Erythroblast (primary cell): ENCODE measurements at places on chromosomes 5 and 9.

DNA sequence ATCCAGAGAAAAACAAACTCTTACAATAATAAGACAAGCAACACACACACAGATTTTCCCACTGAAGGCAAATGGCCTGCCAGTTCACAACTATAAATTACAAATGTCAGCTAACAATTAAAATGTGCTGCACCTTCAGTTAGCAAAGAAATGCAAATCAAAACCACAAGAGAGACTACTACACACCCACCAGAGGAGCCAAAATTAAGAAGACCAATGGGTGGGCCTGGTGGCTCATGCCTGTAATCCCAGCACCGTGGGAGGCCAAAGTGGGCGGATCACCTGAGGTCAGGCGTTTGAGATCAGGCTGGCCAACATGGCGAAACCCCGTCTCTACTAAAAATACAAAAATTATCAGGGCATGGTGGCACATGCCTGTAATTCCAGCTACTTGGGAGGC, 15.1 kb upstream of the IPPK start:
- no peak for DNase-seq

DNA sequence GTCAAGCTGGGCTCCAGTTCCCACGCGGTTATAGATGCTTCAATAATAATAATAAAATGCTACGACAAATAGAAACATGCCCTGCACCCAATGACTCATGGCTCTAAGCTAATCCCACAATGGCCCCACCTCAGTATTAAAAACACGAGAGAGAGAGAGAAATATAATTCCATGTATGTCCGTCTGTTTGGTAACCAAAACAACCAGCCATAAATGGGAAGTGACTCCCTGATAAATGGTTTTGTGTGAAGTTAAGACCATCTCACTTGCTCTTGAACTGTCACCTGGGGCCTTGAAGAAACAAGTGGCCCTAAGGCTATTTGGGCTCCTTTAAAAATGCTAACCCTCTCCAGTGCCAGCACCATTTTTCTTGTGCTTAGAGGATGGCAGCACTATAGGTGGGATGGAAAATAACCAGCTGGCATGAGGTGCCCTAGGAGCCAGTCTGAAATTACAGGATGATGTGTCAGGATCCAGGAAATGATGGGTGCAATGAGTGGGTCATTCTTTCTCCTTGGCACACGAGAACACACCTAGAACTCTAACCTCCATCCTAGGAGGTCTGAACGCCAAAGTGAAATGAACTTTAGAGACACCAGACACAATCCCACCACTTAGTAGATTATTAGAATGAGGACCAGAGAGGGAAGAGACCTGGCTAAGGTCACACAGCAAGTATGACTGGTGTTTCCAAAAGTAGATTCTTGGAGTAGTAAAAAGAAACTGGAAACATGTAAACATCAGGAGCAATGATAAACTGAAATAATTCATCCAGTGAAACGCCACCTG, 35.7 kb upstream of the ADRB2 start:
- DNase-seq, result no peak

DNA sequence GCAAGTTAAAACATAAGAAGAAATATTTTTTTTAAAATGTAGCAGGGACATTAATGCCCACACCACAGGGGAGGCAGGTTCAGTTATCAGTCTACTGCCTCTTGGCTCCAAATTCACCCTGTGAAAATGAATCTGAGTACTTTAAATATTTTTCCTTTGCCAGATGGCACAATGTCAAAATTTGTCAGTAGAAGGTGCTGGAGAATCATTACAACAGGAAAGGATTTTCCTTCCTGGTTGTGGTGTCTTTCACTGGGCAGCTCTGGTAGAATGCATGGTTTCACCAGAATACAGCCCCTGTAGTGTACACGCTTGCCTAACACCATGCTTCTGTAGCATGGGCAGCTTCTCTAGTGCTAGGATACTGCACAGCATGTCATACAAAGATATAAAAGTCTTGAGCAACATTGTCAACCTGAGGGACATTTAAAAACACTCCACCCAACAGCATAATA, 9.7 kb upstream of the SREK1 start:
- DNase-seq, result no peak

GRCh38 chr5:143147902-143148301, 255.6 kb downstream of the NR3C1 start:
- no peak for DNase-seq

- DNase-seq, result no peak
These were observed 236.8 kb downstream of the SLIT3 start for GRCh38 chr5:169064093-169064492.

DNA sequence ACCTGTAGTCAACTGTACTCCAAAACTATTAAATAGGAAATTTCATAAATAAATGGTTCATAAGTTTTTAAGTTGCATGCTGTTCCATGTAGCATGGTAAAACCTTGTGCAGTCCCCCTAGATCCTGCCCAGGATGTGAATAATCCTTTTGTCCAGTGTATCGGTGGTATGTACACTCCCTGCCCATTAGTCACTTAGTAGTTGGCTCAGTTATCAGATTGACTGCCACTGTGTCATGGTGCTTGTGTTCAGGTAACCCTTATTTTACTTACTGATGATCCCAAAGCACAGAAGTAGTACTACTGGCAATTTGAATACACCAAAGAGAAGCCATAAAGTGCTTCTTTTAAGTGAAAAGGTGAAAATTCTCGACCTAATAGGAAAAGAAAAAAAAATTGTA, 134.2 kb downstream of the RNF180 start:
- no peak for DNase-seq

GRCh38 chr5:73948720-73949119, 322.7 kb downstream of the ARHGEF28 start:
- no peak for DNase-seq

GRCh38 chr5:107815109-107815508, 144.4 kb upstream of the EFNA5 start:
- DNase-seq, result no peak

- no peak for DNase-seq
These were observed 28.1 kb upstream of the SPATA31E1 start for GRCh38 chr9:87854580-87854955.
